ENCODE measurements at places on chromosomes 1 and 21.
A peak's percentile ranks its signal among the peaks of the same experiment; 100 is the strongest.

DNA sequence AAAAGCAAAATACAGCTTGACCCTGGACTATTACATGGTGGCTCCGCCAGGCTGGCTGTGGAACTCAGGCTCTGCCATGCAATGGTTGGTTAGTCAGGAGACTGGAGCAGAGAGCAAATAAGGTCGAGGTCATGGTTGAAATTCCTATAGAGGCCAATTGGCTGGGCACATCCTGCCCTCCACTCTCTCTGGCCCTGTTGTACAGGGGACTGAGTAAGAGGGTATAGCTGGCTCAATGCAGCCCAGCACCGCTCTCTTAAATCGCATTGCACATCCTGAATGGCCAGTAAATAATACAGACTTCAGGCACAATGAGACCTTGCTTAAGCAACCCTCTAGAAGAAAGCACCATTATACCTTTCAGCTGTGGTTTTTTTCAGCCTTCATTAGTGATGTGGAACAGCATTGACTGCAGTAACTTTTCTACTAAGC is 59.3 kb upstream of the PPP2R5A start:
- DNase-seq, result no peak

DNA sequence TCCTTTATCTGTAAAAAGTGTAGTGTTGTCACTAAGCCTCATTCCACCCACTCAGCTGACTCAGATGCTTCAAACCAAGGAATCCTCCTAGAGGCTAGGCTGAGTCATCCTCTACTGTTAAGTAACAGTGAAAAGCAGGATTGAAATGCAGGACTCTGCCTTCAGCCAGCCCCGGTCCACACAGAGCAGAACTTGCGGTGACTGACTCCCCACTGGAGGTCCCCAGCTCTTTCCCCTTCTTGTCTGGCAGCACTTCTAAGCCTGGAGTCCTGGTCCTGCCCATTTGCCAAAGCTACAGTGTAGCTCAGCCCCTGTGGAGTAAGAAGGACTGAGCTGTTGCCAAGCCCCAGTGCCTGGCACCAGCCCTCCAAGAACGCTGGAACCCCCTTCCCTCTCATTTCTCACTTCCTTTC is 1.7 kb downstream of the RAB7B start:
- peak; percentile 95 for DNase-seq

DNA sequence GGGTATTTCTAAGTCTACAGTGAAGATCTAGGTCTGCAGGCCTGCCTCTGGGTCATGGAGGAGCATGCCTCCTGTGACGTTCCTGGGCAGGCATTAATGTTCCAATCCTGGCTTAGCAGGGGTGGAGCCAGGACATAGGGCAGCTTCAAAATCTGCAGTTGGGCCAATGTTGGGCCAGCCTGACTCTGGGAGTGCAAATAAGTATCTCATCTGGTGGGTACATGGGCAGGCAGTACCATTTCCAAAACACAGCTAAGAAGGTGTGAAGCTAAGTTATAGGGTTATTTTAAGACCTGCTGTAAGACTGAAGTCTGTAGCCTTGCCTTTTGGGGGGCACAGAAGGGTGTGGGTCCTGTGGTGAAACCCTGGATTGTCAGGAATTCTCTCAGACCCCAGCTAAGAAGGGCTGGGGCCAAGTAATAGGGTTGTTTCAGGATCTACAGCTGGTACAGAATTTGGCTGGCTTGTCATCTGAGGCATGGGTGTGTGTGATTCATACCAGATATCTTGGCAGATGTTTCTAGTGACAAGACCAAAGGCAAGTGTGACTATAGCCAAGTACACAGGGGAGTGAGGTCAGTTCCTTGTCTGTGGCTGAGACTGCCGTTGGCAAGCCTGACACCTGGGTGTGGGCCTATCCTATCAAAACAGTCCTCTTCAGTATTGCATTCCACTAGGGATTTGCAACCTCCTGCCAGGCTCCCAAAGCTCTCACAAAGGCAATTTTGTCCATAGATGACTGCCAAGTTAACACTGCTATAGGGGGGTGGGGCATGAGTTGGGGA is 468.7 kb upstream of the B3GALT2 start:
- DNase-seq, result peak; percentile 25

- DNase-seq, result no peak
Observed at GRCh38 chr1:156948708-156949107, 28.3 kb downstream of the LRRC71 start.

- DNase-seq, result peak; percentile 52
Observed at GRCh38 chr1:16208270-16208987, 4.0 kb downstream of the ARHGEF19 start.

DNA sequence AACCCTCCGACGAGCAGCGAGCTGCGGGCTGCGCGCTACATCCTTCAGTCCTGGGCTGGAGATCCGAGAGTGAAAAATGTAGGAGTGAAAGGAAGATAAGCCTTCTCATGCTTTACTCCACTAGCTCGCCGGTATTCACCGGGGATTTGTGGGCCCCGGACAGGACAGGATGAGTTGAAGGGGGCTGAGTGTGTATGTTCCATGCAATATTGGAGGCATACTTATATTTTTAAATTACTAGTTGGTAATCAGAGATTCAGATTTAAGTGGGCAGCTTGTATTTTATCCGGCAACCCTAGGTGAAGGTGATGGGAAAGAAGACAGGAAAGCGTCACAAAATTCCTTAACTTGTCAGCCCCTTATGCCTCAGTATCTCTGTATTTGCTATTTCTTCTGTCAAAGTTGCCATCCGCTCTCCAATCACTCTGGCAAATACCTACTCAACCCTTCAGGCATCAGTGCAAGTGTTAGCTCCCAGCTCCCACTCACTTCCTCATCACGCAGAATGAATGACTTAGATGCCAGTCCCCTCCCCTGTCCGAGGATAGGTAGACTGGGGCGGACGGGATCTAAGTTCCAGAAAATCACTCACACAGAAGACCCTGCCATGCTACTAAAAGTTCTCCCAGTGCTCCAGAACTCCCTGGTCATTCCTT is 503 bp upstream of the PIGM start:
- peak; percentile 25 for DNase-seq

DNA sequence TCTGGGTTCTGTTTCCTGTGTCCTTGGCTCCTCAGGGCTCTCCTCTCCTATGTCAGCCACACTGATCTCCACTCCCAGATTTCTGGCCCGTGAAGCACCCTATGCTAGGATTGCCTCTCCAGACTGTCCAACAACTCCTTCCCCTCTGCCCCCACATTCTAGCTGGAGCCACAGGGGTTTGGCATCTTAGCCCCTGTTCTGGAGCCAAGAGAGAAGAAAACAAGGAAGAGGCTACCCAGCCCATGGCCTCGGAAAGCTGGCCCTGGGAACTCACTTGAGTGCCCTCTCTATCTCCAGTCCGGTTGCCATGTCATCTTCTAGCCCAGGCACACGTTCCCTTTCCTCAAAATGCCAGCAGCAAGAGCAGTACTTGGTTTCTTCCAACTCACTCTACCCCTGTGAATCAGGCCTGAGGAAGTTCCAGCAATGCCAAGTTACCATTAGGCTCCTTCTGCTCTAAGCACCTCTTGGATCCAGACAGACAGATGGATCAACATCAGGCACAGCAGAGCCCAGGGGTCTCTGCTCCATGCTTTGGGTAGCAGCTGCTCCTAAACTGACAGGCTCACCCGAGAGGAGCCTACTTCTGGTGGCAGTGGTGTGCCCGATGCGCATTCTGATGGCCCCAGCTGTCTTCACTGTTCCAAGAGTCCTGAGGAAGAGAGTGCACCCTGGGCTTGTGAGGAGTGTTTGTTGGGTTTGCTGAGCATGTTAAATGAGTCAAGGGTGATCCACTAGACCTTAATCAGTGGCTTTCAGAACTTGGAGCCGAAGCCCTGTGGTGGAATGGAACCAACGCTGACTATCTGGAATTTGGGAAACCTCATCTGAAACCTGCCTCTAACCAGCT is 11.6 kb upstream of the GPR61 start:
- no peak for DNase-seq

- no peak for DNase-seq
Observed at GRCh38 chr1:31259746-31260145, 20.1 kb upstream of the NKAIN1 start.

DNA sequence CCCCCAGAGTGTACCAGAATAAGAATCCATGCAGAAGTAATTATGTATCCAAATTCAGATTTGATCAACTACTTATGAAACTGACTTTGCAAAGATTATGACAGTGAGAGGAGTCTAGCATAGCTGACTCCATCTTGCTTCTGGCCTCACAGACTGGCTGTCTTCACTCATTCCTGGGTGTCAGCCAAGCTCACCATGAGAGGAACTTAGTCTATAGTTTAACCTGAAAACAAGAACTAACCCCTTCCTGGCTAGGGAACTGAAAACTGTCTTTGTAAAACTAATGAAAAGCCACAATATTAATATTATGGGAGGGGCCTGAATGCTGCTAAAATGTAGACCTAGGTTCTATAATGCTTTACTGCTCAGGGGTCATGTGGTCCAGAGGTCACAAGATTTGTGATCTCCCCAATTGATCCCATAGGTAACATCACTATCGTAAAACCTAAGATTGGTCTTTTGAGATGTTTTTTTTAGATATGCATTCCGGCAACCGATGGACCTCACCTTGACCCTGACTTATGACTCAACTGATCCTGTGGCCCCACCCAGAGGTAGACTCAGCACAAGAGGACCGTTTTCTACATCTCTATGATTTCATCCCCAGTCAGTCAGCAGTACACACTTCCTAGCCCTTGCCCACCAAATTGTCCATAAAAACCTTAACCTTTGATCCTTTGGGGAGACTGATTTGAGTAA is 55.2 kb downstream of the ATP1B1 start:
- no peak for DNase-seq

DNA sequence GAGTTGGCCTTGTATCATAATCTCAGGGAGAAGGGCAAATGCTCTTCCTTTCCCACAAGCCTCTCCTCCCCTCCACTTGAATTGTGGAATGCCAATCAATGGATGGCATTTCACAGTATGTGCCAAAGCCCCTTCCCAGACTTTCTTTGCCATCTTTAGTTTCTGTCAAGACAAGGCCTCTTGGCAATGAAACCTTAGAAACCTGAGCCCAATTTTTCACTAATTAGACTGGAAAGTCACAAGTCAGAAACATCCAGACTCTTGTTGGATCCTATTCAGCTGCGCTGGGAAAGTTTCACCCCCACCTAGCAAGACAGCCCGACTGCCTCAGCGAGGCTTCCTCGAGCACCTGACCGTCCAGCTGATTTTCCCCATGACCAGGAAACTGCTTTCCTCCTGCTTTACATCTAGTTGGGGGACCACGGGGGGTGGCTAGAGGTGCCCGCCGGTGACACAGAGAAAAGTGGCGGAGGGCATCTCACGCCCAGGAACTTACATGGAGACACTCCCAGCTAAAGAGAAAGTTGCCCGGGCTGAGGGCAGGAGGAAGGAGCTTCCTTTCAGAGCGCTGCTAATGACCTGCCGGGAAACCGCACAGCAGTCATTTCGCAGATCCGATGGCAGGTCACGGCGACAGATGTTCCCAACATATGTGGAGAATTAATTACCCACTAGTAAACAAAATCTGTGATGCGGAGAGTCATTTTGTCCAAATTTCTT is 302.6 kb upstream of the RRP15 start:
- no peak for DNase-seq

DNA sequence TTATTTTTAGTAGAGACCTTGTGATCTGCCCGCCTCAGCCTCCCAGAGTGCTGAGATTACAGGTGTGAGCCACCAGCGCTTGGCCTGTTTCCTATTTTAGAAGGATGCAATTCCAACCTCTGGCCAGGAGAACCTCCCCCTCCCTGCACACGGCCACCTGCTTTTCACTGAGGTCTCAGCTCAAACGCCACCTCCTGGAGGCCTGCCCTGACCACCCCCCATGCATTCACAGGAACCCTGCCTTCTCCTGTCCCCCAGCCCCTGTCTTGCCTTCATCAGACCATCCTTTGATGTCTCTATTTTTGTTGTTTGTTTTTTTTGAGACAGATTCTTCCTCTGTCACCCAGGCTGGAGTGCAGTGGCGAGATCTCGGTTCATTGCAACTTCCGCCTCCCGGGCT is 2.3 kb downstream of the SRM start:
- DNase-seq, result no peak

DNA sequence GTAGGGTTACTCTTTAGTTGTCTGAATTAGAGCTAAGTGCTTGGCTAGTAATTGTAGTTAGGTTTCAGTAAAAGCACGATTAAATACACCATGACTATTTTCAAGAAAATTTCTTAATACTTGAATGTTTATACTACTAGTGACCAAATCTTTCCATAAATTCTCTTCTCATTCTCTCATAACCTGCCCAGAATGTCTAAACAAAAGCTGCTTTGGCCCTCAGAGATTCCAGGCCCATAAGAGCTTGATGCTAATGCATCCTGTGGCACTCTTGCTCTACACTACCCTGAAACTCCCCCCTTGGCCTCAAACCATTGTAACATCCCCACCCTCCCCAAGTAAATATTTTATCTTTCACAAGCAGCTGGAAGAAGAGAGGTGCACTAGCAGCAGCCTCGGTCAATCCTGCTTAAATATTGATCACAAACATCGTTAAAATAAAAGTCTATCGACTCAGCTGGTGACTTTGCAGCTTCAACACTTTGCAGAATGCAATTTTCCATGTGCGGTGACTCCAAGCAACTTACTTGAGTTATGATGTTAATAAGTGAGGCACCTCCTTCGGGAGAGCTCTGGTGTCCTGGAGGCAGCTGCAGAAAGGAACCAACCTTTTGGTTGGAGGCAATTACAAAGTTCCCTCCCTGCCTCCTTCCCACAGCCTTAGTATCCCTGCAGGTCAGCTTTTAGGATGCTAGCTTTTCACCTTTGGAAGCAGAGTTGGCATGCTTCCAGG is 315.6 kb upstream of the PLXNA2 start:
- peak; percentile 15 for DNase-seq

- peak; percentile 15 for DNase-seq
Observed at GRCh38 chr1:33220676-33221384, 35.5 kb upstream of the ZNF362 start.

DNA sequence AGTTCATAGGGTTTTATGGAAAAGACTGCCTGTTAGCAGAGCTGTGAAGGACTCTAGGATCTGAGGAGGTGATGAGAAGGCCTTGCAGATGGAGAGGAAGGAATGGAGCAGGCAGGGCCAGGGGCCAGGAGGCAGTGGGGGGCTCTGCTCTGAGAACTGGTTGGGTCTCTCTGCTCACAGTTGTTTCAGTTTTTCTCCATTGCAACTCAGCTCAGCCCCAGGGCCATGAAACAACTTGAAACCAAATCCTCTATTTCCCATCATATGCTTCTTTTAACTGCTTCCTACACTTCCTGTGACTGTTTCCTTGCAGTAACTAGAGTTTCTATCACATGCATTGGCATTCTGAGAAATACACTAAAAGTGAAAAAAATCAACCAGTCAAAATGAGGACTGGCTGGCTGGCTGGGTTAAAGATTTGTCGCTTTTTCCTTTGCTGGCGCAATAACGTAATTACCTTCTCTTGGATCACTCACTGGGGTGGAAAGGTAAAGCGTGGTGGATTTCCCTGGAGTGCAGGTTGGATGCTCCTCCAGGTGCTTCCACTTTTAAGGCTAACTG is 172.0 kb downstream of the CDC7 start:
- no peak for DNase-seq

Measured in EL (cell line).